ENCODE measurements at places on chromosomes 7 and 10.

GRCh38 chr10:95280637-95281036, 10.2 kb downstream of the PDLIM1 start:
- no peak for DNase-seq

GRCh38 chr10:2980791-2981360, 86.5 kb upstream of the PFKP start:
- no peak for DNase-seq

DNA sequence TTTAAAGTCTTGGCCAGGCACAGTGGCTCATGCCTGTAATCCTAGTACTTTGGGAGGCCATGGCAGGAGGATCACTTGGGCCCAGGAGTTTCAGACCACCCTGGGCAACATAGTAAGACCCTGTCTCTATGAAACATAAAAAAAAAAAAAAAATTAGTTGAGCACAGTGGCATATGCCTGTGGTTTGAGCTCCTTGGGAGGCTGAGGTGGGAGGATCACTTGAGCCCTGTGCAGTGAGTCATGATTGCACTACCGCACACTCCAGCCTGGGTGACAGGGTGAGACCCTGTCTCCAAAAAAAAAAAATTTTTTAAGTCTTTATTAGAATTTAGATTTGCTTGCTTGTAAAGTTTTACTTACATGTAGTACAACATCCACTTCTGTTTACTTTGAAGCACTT, 14.0 kb downstream of the WNT2 start:
- DNase-seq = no peak

- no peak for DNase-seq
These were observed 113.0 kb upstream of the DIP2C start for GRCh38 chr10:802506-802905.

- DNase-seq = no peak
These were observed 140.7 kb downstream of the DYNC2I1 start for GRCh38 chr7:158997110-158997453.

DNA sequence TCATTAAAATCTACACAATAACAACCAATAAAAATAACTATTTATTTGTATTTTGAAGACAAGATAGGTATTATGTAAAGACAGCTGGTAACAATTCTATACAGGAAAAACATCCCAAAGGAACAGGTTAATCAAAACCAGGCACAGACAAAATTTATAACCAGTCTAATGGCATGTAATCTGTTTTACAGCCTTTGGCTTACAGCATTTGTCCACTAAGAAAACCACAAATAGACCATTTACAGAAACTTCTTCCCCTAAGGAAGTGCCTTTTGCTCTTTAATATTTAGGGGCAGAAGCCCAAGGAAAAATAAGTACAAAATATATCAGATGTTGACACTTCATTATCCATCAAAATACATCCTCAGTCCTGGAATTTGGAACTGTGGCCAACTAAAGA, 65.0 kb downstream of the SVIL start:
- DNase-seq = no peak

Data from memory B cell (primary cell).